ENCODE measurements at places on chromosomes 12 and 14.

- no peak overlapping the region for H3K27ac ChIP-seq
- no peaks in the 10 kb centered on the region for H3K4me1 ChIP-seq
- no peak overlapping the region for H3K4me3 ChIP-seq
- H3K27me3 ChIP-seq = no peaks in the 10 kb centered on the region
- DNase-seq = no peak
Observed at GRCh38 chr14:55094292-55095157, 34.5 kb upstream of the LGALS3 start.

DNA sequence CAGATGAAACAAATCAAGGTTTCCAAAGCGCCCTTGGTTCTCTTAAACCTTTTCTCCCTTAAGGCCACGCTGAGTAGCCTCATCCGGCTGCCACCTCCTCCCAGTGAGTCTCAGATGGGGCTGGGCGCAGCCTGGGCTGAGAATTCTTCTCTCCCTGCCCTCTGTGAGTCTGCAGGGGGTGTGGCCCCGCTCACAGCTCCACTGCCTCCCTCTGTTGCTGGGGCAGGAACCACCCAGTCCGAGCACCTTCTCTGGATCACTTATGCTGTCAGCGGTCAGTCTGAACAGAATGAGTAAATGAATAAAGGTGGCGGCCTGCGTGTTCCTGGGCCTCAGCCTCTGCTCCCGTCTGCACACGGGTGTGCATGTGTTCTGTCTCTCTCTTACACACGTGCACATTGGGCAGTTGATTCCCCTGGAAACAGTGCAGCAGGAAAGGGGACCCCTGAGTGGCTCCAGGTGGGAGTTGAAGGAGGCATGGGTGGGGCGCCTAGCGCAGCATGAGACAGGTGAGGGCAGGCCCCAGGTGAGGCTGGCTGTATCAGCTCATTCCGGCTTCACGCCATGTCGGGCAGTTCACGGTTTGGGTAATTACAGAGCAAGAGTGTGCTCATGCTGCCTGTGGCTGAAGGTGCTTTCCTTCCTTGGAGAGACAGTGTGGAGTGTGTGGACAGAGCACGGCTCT is 4.3 kb downstream of the PAPLN start:
- no peak overlapping the region for H3K4me3 ChIP-seq
- no peaks in the 10 kb centered on the region for H3K27me3 ChIP-seq
- H3K27ac ChIP-seq = no peak overlapping the region
- H3K36me3 ChIP-seq = no peaks in the 10 kb centered on the region
- no peak for DNase-seq
- H3K4me1 ChIP-seq = peaks cover 10% of the 10 kb centered on the region

DNA sequence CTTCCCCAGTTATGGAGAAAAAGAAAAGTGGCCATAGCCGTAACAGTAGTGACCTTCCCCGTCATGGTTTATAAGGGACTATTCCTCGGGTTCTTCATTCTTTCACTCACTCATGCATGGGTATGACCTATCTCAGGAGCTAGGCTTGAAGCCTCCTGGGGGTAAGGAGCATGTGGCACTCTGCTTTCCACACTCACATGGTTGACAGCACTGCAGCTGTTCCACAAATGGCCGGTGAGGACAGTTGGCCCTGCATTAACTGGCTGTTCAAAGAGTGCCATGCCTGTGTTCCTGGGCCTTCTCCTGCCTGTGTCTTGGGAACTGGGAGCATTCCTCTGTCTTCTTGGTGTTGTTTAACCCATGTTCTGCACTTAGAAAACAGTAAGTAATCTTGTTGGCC is 66.2 kb upstream of the PNMA1 start:
- no peaks in the 10 kb centered on the region for H3K27me3 ChIP-seq
- DNase-seq = no peak
- peaks cover 32% of the 10 kb centered on the region for H3K4me1 ChIP-seq
- H3K4me3 ChIP-seq = no peak overlapping the region
- H3K27ac ChIP-seq = no peak overlapping the region
- H3K36me3 ChIP-seq = no peaks in the 10 kb centered on the region

DNA sequence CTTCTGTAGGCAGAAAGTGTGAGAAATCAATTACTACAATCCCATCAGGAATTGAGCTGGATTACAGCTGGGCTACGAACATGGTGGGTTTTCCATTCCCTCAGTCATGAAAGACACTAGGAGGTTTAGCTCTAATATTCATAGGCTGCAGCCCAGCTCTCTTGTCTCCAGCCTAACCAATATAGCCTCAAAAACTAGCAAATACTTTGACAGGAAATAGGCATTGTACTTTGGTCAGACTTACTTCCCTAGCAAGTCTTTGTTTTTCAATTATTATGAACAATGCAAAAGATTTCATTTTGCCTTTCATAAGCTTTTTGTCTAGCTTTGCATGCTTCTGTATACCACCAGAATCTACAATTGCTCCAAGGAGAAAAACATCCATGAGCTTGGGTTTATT is 296.2 kb downstream of the GPHN start:
- H3K36me3 ChIP-seq = no peaks in the 10 kb centered on the region
- no peaks in the 10 kb centered on the region for H3K4me1 ChIP-seq
- H3K27me3 ChIP-seq = no peaks in the 10 kb centered on the region
- no peak overlapping the region for H3K27ac ChIP-seq

DNA sequence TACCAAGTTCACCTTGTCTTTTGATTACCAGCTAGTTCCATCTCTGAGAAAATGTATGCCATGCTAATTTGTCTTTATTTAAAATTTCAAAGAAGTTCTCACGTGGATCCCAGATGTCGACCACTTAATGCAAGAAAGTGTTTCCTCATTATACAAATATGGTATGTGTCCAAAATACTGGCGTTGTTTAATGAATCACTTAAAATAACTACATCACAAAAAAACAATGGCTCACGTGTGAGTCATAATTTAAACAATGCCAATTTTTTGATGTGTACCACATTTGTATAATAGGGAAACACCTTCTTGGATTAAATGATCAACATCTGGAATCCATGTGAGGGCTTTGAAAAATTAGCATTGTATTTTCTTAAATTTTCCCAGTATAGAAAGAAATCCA is 40.8 kb downstream of the DBX2 start:
- H3K4me1 ChIP-seq = no peaks in the 10 kb centered on the region
- no peaks in the 10 kb centered on the region for H3K36me3 ChIP-seq
- H3K27me3 ChIP-seq = no peaks in the 10 kb centered on the region
- no peak overlapping the region for H3K4me3 ChIP-seq
- no peak overlapping the region for H3K27ac ChIP-seq
- no peak for DNase-seq

GRCh38 chr14:37673439-37673838 is 78.0 kb downstream of the TTC6 start:
- no peaks in the 10 kb centered on the region for H3K4me1 ChIP-seq
- no peak for DNase-seq
- H3K27me3 ChIP-seq = no peaks in the 10 kb centered on the region
- no peak overlapping the region for H3K27ac ChIP-seq

GRCh38 chr12:111248236-111249017 is 120.5 kb downstream of the PHETA1 start:
- H3K4me1 ChIP-seq = no peaks in the 10 kb centered on the region
- no peak overlapping the region for H3K4me3 ChIP-seq
- no peaks in the 10 kb centered on the region for H3K27me3 ChIP-seq
- DNase-seq = no peak
- no peak overlapping the region for H3K27ac ChIP-seq

DNA sequence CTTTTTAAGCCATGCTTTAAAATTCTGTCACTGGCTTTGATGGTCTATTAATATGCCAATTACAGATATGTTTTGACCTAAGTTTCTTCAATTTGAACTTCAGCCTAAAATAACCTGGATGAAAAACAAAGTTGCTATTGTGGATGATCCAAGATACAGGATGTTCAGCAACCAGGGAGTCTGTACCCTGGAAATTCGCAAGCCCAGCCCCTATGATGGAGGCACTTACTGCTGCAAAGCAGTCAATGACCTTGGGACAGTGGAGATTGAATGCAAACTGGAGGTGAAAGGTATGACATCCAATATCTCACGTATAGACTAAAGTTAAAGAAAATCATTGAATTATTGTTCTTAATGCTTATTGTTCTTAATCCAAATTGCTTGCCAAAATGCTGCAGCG is 17.2 kb upstream of the CHPT1 start:
- H3K27me3 ChIP-seq = no peaks in the 10 kb centered on the region
- no peak overlapping the region for H3K27ac ChIP-seq
- H3K4me3 ChIP-seq = no peak overlapping the region
- no peaks in the 10 kb centered on the region for H3K36me3 ChIP-seq

DNA sequence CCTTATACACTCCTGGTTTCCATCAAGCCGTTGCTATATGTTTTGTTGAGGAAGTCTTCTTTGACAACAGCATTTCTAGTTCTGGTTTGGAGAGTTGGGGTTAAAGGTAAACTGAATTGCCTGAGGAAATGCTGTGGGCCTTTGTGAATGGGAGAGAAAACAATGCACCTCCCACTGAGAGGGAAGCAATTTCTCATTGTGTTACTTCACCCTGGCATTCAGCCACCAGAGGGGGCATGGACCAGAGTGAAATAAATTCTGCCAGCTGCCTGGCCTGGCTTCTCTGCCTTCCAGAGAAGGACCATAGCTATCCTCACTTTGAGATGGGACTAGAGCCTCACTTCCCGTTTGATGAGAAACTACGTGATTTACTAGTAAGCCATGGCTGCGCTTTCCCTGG is 475.3 kb downstream of the EGLN3 start:
- H3K36me3 ChIP-seq = no peaks in the 10 kb centered on the region
- H3K27me3 ChIP-seq = no peaks in the 10 kb centered on the region
- H3K4me3 ChIP-seq = no peak overlapping the region
- H3K4me1 ChIP-seq = no peaks in the 10 kb centered on the region

- no peak overlapping the region for H3K27ac ChIP-seq
- H3K4me1 ChIP-seq = peaks cover 10% of the 10 kb centered on the region
- H3K27me3 ChIP-seq = no peaks in the 10 kb centered on the region
- DNase-seq = no peak
Observed at GRCh38 chr12:116302166-116303058, 24.9 kb upstream of the MED13L start.

DNA sequence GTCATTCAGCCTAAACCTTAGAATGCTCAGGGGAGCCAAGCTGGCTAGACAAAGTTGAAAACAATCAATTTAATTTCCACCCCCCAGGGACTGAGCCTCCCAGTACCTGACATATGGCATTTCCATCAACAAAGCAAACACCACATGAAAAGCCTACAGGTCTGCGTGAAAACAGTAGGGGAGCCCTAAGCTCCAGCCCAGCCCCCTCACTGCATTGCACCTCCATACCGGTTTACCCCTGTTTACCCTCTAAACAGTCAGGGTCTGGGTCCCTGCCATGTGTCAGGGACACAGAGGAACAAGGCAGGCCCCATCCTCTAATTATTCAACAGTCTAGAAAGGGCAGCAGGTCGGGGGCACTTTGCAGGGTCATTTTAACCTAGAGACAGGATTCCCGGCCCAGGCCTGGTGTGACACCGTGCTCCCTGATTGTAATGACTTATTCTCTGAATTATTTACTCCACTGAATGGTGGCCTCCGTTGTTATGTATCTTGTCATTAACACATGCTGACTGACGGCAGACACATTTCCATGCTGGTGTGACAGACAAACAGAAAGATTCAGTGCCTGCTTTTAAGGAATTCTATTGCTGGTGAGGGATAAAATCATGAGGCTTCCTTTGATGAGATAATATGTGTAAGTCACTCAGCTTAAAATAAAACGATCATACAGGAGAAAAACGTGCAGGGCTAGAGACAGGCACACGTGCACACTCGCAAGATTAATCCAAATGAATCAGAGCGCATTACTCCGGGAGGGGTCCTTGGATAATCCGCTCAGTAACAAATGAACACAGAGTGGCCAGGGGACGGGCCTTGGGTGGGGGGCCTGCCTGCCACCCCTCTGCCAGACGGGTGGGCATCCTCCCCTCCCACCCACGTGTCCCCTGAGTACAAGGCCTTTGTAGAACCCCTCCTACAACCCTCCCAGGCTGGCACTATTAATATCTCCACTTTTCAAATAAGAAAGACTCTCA is 23.2 kb downstream of the CCDC88C start:
- no peaks in the 10 kb centered on the region for H3K36me3 ChIP-seq
- no peak for DNase-seq
- H3K4me1 ChIP-seq = peaks cover 28% of the 10 kb centered on the region
- no peak overlapping the region for H3K4me3 ChIP-seq

GRCh38 chr14:53610947-53611346 is 345.7 kb downstream of the BMP4 start:
- no peak overlapping the region for H3K27ac ChIP-seq
- H3K27me3 ChIP-seq = no peaks in the 10 kb centered on the region
- DNase-seq = no peak
- no peaks in the 10 kb centered on the region for H3K36me3 ChIP-seq
- no peak overlapping the region for H3K4me3 ChIP-seq

DNA sequence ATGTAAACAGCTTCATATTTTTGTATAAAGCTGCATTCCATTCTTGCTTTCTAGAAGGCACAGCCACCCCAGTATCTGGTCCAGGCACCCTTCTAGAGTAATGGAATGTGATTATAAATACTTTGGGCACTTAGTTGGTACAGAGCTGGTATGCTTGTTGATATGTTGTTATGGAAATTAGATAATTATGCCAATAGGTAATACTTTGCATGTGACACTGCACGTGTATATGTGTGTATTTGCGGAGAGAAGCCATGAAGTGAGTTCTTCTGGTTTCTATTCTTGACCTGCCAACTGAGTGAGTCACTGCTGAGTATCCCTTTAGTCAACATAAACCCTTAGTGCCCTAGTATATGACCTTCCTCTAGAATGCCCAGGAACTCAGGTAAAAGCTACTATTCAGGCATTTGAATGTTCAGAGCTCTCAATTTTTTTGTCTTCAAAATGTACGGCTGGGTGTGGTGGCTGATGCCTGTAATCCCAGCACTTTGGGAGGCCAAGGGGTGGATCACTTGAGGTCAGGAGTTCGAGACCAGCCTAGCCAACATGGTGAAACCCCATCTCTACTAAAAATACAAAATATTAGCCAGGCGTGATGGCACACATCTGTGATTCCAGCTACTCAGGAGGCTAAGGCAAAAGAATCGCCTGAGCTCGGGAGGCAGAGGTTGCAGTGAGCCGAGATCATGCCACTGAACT is 6.2 kb upstream of the TCP11L2 start:
- no peaks in the 10 kb centered on the region for H3K27me3 ChIP-seq
- no peaks in the 10 kb centered on the region for H3K36me3 ChIP-seq
- no peak overlapping the region for H3K4me3 ChIP-seq
- no peak overlapping the region for H3K27ac ChIP-seq
- no peak for DNase-seq

- no peak overlapping the region for H3K4me3 ChIP-seq
- no peaks in the 10 kb centered on the region for H3K27me3 ChIP-seq
- H3K4me1 ChIP-seq = no peaks in the 10 kb centered on the region
- no peak for DNase-seq
Observed at GRCh38 chr14:73712071-73712506, 2.1 kb downstream of the PNMA1 start.

Measured in pancreas (tissue), 10 donors.